SJSA1 (cell line): ENCODE measurements at places on chromosomes 3 and 15.

- DNase-seq, result peak; percentile 23
These were observed 1.9 kb downstream of the TBL1XR1 start for GRCh38 chr3:177195242-177195991.

GRCh38 chr3:189529468-189529867 lies 101.7 kb upstream of the TP63 start:
- no peak for DNase-seq

- no peak for DNase-seq
These were observed 72.9 kb downstream of the MOBP start for GRCh38 chr3:39540162-39540921.

- no peak for DNase-seq
These were observed 4.9 kb downstream of the MUC4 start for GRCh38 chr3:195806916-195807231.

- DNase-seq, result no peak
These were observed 61.9 kb downstream of the GOLGA6L7 start for GRCh38 chr15:28786521-28786920.

GRCh38 chr15:52563501-52564060 lies 5.2 kb downstream of the ARPP19 start:
- no peak for DNase-seq

- no peak for DNase-seq
These were observed 137.7 kb downstream of the BBX start for GRCh38 chr3:107660306-107660976.
